ENCODE measurements at places on chromosomes 2 and 18.
A peak's percentile ranks its signal among the peaks of the same experiment; 100 is the strongest.

- DNase-seq: no peak
Measured at GRCh38 chr2:225025917-225026571, 16.2 kb downstream of the DOCK10 start.

GRCh38 chr18:24632158-24632988 lies 171.9 kb downstream of the HRH4 start:
- DNase-seq: no peak

DNA sequence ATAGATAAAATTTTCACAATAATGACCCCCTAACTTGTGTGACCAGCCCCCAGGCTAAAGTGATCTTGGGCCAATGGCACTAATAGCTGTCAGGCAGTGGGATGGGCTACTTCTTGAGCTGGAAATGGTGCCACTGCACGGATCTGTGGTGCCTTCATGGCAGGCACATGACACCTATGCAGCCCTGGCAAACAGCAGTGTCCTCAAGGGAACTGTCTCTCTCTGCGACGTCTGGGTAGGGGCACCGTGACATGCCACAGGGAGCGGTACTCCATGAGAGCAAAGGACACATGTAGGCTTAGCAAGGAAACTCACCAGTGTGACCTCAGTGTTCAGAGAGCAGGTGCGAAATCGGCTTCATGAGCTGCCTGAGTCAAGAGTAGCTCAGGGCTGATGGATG lies 161.7 kb upstream of the TWIST2 start:
- no peak for DNase-seq

DNA sequence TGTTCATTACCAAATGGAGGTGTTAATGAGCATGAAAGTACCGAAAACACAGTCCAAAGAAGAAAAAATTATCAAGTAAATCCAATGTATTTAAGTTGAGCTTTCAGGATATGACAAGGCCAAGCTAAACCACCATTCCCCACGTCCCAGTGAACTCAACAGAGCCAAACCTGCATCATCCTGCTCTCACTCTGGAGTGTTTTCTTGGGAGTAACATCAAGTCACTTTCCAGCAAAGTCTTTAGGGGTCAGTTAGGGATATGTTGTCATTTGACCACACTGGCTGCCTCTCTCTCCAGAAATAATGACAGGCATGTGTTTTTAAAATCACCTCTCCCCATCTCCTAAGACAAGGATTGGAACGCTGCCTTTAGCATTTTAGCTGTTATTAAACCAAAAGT lies 140.5 kb downstream of the SRBD1 start:
- no peak for DNase-seq

DNA sequence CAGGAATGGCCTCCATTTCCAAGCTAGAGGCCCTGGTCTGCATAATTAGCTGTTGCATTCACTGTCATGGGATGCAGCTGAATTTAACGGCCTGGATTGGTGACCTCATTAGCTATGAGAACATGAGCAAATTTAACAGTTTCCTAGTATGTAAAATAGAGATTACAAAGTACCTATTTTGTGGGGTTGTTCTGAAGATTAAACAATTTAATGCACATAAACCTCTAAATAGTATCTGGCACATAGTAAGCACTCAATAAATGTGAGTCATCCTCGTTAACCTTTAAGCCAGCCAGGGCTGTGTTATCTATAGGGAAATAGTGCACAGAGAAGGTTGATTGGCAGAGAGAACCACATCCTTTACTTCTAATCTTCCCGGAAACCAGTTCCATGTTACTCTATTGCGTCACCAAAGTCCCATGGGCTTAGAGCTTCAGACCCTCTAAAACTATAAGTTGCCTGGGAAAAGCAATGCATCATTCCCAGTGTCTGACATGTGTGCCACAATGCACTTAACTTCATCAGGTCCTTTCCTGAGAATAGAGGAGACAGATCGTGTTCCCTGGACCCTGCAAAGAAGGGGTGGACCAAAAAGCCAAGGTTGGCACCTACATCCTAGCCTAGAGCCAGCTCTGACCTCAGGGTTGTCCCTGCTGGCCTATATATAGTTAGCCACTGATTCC lies 196.5 kb downstream of the LNPK start:
- DNase-seq: no peak

DNA sequence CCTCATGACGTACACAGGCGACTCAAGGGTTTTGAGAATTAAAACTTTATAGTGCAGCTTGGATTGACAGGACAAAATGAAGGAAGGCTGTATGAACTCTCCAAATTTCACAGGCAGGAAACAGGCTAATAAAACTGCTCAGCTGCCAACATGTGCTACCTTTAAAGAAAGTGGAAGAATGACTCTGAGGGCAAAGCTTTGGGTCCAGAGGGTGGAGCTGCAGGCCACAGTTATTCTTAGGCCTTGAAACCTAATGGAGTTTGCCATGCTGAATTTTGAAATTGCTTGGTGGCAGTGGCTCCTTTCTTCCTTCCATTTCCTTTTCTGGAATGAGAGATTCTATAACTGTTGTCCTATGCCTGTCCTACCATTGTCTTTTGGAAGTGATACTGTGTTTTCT lies 34.8 kb downstream of the HAT1 start:
- DNase-seq: no peak

DNA sequence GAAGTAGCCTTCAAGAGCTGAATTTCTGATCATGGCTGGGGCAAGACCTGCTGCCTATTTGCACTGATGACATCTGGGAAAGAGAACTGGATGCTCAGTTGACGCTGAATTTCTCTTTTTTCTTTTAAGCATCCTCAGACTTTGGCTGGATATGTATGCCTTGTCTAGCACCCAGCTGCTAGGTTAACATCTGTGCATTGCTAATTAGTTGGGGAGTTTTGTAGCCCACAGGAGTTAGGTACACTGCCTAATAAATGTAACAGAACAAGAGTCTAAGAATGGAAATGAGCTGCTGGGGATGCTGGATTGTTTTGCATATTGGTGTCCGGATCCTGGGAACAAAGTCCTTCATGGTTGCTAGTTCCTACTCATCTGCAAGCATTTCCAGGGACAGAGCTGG lies 40.9 kb upstream of the STPG4 start:
- no peak for DNase-seq

GRCh38 chr2:84906108-84906899 lies 848 bp downstream of the TMSB10 start:
- no peak for DNase-seq

DNA sequence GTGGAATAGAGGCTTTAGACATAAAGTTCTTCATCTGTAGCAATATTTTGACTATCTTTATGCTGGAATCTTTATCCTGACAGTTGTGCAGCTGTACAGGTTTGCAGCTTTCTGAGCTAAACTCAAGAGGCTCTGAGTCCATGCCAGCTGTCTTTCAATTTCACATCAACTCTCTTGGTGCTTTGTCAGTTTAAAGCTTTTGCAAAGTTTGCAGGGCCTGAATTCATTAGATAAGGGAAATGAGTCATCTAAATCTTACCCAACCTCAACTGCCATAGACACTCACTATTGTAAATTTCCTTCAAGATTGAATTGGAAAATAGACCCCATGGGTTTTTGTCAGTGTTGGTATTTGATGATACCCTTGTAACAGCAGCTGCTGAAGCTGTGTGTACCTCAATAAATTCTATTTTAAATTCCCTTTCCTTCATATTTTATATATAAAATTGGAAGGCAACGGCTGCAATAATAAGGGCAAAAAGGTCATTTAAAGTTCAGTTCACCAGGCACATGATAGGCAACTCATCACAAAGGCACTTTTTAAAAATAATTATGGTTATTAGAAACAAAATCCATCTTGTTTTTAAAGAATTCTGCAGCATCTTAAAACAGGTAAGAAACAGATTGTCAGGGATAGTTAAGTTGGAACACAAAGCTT lies 169.9 kb upstream of the SLC39A10 start:
- DNase-seq: peak; percentile 13

GRCh38 chr18:3256693-3257626 lies 5.0 kb upstream of the MYL12B start:
- DNase-seq: no peak

GRCh38 chr2:102449370-102449974 lies 23.6 kb upstream of the SLC9A4 start:
- DNase-seq: no peak

DNA sequence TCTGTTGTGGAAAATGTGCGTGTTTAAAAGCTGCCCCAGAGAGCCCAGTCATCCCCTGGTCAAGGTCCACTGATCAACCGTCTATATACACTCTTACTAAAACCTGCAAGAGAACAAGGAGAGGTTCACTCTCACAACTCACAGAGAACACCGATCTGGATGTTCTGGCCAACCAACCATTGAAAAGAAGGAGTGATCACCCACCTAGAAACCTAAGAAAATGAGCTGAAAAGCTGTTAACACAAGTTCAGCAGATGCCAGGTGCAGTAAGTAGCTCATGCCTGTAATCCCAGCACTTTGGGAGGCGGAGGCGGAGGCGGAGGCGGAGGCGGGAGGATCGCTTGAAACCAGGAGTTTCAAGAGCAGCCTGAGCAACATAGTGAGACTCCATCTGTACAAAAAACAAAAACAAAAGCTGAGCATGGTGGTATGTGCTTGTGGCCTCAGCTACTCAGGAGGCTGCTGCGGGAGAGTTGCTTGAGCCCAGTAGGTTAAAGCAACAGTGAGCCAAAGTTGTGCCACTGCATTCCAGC lies 14.5 kb downstream of the ATG16L1 start:
- peak; percentile 92 for DNase-seq

GRCh38 chr2:121778741-121779487 lies 23.5 kb downstream of the TSN start:
- no peak for DNase-seq

DNA sequence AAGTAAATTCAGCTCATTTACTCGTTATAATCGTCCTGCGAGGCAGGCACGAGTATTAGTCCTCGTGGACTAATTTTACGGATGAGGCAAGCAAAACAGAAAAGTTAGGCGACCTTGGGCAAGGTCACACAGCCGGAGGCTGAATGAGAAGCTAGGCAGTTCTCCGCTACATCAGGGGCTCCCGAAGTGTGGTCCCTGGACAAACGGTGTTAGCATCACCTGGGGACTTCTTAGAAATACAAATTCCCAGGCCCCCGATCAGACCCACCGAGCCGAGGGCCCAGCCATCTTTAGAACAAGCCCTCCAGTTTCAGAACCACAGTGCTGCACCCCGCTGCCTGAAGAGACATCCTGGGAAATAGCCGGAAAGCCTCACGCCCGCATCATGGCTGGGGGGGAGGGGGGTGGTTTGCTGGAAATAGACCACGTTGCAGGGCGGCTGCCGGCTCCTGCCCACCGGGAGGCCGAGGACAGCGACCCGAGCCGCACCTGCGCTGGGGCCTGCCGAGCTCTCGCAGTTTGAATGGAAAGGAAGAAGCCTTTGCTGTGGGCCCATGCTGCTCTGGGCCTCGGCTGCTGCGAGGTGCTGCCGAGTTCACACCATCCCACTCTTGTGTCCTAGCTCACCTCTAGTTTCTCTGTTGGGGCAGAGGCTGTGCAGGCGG lies 72.2 kb downstream of the TFCP2L1 start:
- no peak for DNase-seq

GRCh38 chr2:55010915-55011314 lies 39.3 kb downstream of the RTN4 start:
- no peak for DNase-seq

DNA sequence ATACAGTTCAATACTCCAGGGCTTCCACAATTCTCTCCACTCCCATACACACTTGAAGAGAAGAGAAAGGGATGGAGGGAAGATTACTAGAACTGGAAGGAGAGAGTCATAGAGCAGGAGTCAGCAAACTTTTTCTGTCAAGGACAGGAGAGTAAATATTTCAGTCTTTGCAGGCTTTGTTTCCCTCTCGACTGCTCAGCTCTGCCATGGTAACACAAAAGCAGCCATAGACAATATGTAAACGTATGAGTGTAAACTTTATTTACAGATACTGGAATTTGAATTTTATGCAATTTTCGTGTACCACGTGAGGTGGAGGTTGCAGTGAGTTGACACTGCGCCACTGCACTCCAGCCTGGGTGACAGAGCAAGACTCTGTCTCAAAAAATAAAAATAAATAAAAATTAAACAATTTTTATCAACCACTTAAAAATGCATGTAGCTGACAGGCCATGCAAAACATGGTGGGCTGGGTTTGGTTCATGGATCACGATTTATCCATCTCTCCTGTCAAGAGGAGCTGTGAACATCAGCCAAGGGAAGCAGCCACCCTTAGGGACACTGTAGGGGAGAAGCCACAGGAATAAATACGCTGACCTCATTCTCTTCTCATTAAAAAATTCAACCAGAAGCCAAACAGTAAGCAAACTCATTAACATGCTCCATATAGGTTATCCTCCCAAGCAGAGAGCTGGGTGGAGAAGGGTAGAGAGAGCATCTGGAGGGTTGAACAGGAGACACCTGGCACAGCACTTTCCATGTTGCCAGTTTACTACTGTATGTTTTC lies 266.4 kb upstream of the FN1 start:
- DNase-seq: no peak

GRCh38 chr2:39821871-39822270 lies 42.8 kb upstream of the THUMPD2 start:
- no peak for DNase-seq

DNA sequence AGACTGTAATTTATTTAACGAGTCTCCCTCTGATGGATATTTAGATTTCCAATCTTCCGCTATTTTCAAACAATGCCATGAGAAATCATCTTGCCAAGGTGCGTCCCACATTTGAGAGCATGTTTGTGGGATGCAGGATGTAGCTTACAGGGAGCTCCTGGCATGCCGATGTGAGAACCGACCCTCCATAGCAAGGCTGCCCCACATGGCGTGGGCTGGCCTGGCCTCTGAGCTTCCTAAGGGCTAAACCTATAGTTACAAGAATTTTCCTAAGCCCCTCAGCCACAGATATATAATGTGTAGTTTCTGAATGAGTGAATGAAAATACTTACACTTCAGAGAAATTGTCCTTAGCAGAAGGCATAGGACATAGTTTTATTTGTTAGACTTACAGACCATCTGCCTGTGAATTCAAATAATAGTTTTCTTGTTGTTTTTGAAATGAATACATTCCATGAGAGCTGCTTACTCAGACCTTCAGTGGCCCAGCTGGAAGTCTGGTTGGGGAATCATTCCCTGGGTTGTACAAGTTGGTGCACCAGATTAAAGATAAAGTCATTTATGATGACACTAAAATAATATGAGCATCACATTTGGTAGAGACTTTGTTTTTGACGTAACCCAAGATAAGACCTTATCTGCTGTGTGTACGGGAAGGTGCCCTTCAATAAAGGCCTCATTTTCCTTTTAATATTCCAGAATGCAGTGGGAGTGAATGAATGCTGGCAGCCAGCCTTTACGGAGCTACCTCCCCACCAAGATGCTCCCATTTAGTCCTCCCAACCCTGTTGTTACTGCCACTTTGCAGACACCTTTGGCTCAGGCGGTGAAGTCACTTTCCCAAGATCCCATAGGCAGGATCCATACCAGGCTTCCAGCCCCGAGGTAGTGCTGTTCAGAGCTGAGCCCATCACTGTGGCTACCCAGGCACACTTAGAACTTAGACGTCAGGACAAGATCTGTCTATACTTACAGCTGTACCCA lies 107.1 kb downstream of the GLI2 start:
- no peak for DNase-seq

- no peak for DNase-seq
Measured at GRCh38 chr2:158806941-158807340, 11.8 kb downstream of the DAPL1 start.

- peak; percentile 89 for DNase-seq
Measured at GRCh38 chr2:230472621-230473018, 56.6 kb downstream of the SP100 start.

- DNase-seq: no peak
Measured at GRCh38 chr2:98985905-98986666, 50.1 kb upstream of the CRACDL start.

- no peak for DNase-seq
Measured at GRCh38 chr2:135818937-135819610, 17.9 kb downstream of the LCT start.

GRCh38 chr2:105803773-105804172 lies 59.1 kb downstream of the NCK2 start:
- DNase-seq: no peak

- DNase-seq: no peak
Measured at GRCh38 chr18:58057291-58057965, 13.4 kb downstream of the NEDD4L start.

Measured in epithelial cell of proximal tubule (primary cell).